Activated CD8-positive, alpha-beta memory T cell treated with anti-CD3 and anti-CD28 coated beads, Interleukin-2, amount 50 U/mL, for 48 hours (primary cell): ENCODE measurements at places on chromosomes 11 and 22.
A peak's percentile ranks its signal among the peaks of the same experiment; 100 is the strongest.

- peak; percentile 43 for DNase-seq
Observed at GRCh38 chr22:23688571-23688970, 2.2 kb upstream of the RGL4 start.

DNA sequence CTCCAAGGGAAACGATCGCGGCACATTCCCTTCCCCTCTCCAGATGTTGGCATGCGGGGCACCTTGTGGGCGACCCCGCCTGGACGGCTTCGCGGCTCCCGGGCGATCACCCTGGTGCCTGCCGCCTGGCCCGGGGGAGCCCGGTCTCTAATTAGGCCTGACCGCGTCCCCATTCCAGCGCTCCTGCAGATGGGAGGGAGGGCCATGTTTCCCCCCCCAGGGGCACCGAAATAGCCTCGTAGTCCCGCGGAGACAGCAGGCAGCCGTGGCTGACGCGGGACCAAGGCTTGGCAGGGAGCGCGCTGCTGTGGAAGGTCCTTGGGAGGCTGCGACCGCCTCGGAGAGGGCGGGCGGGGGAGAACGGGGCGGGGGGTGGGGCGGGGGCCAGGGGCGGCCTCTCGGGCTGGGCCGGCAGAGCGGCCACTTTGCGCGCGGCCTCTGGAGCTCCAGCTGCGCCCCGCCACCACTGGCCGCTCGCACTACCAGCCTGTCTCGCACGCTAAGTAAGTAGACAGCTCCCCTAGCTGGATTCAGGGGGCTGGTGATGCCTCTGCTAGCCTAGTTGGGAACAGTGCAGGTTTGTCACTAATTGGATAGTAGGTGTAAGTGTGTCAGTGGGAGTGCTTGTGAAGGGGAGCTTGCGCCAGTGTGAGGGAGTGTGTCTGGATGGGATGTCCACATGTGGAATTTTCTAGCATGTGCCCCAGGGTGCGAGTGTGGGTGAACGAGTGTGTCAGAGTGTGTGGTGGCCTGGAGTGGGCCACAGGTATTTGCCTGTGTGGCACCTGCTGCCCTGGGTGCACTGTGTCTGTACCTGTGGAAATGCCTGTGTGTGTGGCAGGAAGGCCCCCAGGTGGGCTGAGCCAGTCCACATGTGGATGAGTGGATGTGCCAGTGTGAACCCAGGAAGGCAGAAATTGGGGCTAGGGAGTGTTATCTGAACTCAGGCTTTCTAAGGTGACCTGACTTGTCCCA is at the start of gene INSC:
Gene INSC, plus strand, starts transcription at position 423 of the 975 bp plus-strand sequence. CDS start 34,252 bp downstream, outside the sequence.
- no peak for DNase-seq

- no peak for DNase-seq
Observed at GRCh38 chr11:73833067-73833466, 43.6 kb downstream of the COA4 start.

GRCh38 chr11:57551941-57552340 is 14.5 kb downstream of the SMTNL1 start:
- DNase-seq, result no peak

DNA sequence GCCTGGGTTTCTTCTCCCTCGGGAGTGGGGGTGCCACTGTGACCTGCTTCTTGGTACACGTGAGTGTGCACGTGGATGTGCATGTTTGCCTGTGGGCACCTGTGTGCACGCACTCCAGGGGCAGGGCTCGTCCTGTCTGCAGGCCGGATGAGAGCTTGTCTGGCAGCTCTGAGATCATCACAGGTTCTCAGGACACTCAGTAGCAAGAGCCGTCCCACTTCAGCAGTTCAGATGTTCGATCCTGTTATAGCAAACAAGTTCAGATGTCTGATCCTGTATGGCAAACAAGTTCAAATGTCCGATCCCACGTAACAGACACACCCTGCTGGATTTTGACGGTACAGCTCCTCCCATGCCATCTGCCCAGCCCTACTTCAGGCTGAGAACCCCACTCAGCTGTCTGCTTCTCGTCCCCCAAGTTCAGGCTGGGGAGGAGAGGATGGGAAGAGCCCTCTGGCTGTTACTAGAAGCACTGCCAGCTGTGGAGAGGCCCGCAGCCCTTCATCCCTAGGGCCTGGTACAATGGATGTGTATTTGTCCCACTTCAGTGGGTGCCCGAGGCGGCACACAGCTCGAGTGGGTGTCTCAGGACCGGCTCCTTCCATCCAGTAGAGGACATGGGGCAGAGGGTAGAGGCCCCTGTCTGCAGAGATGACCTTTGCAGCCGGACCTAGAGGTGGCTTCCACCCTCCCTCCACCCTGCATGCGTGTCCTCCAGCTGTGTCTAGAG is 1126.9 kb downstream of the BRD1 start:
- no peak for DNase-seq

DNA sequence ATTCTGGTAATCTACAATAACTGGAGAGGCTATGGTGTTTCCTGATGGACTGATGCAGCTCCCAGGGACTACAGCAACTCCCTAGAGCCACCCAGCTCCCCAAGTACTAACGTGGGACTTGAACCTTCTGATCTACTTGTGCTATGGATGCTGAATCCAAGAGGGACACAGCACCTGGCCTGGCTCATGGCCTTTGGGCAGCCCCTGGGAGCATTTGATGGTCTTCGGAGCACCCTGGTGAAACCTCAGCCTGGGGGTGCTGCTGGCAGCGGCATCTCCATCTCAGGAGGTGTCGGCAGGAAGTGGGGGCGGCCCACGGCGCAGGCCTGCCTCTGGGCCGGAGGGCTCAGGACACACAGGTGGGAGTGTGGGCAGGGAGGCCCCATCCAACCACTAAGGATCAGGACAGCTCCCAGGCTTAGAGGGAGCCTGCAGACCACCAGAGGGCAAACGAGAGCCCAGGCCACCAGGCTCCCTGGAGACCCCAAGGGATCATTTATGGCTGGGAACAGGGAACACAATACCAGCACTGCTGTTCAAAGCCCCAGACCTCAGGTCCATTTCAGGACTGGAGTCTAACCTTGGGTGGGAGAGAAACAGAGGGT is 8.7 kb downstream of the EHD1 start:
- no peak for DNase-seq

- DNase-seq, result no peak
Observed at GRCh38 chr11:81032906-81033305, 1592.1 kb upstream of the TENM4 start.

GRCh38 chr11:115049796-115050195 is 371.5 kb downstream of the NXPE2 start:
- no peak for DNase-seq
